Suppressor macrophage (primary cell): ENCODE measurements at places on chromosomes 1 and 21.

DNA sequence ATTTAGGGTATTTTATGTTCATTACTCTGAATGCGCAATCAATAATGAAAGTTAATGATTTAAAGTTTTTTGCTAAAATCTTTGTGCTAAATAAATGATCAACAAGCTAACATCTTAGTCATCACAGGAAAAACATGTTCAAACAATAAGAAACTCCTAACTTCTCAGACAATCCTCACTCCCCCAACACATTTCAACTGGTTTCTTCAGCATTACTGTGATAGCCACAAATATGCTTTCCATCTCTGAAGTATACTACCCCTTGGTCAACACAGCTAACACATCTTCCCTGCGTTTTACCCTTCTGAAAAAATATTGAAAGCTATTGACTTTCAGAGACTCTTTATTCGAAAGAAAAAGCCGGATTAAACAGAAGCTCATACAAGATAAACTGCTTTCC is 85.8 kb downstream of the ZNF644 start:
- no peak for DNase-seq

DNA sequence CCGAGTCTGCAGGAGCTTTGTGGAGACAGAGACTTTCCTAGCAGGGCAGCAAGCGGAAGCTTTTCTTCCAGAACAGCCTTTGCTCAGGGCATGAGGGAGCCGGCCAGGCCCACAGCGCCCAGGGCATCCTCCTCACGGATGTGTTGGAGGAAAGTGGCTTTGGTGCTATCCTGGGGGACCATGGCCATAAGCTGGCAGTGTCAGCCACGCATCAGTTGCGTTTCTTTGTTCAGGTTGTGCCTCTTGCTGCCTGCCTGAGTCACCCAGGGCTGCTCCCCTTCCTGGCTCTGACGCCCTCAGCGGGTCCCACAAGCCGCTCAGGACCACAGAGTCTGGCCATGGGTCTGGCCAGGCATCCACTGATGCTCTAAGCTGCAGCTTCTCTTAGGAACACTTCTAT is 39.6 kb upstream of the PRSS38 start:
- DNase-seq, result no peak

DNA sequence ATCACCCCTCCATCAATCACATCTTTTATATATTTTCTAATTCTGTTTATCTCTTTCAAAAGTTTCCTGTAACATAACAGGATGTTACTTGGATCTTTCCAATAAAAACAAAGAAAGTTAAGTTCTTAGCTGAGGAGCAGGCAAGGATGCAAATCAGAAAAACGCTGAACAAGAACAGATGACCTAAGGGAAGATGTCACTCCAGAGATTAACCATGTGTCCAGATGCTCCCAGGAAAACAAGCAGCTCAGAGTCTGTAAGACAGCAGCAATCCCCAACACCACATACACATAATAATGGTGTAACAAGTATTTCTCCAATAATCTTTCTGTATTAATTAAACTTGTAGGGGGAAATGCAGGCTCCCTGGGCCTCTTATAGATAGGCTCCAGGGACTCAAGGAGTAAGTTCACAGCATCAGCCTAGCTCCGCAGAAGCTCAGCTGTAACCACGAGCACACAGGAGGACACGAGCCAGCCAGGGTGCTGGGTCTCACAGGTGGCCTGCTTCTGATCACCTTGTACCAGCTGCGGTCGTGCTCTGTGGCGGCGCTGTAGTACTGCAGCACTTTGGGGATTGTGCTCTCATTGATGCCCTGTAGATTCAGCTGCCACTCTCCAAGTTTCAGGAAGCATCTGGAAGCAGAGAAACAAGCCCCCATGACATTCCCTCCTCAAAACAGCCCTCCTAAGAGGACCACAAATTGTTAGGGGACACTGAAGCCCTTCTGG is 33.1 kb upstream of the EXOSC10 start:
- DNase-seq, result no peak

- no peak for DNase-seq
These were observed 36.3 kb upstream of the RCC2 start for GRCh38 chr1:17475752-17476151.

DNA sequence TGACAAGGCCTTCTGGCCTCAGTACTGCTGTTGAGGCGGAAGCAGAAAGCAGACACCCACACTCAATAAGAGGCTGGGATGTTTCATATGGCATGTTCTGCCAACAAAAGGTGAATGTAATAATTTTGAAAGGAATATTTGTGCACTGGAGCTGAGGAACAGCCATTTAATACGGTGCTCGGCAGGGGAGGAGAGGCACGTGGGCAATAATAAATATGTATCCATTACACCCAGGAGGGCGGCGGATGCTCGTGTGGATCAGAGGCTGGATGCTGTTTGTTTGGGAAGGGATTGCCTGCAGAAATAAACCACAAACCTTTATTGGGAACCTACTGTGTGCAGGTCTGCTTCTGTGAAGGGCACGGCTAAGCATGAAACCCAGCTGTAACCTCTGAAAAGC is 92.0 kb downstream of the VWA5B1 start:
- no peak for DNase-seq

GRCh38 chr21:42209801-42210479 is 9.0 kb upstream of the ABCG1 start:
- DNase-seq, result no peak

DNA sequence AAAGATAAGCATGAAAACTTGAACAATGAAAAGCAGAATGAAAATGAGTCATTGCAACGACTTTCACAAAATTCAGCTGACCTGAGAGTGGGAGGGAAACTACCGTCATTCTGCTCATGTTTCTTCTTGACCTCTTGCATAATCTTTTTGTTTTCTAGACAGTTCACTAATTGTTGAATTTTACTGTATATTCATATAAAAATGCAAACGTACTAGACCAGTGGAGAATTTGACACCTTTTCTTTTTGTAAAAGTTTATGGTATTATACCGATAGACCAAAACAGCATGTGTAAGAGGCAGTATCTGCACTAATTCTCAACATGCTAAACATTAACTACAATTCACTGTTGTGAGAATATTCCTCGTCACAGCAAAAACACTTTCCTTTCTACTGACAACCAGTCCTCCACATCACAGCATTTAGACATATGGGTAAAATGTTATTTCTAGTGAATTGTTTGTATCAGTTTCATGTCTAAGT is 137.8 kb downstream of the GREM2 start:
- DNase-seq, result peak; percentile 3

- no peak for DNase-seq
These were observed 80.6 kb downstream of the CCDC185 start for GRCh38 chr1:223473601-223474344.

DNA sequence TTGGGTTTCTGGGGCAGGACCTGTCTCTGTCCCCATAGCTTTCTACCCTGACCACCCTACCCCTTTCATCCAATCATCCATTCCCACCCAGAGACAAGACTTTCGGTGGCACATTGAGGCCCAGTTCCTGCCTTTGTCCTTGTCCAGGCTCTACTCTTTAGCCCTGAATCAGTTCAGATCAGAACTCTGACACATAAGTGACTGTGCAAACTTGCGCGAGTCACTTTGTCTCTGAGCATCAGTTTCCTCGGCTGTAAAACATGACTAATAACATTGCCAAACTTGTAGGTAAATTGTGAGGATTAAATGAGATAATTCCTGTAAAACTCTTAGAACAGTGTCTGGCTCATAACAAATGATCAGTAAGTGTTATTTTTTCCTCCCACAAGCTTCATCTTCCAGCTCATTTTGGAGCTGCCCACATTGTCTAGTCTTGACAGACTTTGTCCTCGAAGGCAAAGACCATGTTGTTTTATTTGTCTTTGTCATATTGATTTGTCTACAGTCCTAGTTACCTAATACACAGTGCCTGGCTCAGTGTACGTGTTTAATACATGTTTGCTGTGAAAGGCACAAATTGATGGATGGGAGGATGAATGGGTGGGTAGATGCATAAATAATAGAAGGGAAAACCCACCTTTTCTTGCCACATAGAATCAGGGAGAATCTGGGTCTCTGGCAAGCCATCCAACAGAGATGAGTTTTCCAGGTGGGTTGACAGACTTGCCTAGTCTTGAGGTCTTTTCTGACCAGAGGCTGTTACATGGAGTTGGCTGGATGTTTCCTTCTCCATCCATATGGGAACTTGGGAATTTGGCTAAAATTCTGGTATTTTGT is 262.9 kb downstream of the OMA1 start:
- no peak for DNase-seq

DNA sequence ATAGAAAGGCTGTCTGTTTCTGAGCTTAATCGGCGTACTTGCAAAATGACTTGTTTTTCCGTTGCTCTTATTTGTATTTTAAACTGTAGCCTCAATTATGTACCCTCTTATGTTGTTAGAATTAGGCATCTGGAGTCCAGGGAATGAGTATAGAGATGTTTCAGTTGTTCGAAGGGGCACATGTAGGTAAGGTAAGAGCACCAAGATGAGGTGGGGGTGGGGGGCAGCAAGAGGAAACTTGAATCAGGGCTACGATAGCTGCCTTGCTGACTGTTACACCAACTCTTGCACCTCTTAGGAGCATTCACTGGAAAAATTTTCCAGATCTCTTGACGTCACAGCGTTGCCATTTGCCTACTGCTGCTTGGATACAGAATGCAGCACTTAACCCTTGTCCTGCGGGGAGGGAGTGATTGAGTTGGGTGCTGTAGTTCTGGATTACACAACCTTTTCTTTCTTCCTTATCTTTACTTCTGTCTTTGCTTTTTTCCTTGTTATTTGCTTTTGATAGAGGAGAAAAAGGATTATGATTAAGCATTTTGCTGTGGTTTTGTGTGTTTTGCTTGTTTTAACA is 3.2 kb downstream of the ATP1B1 start:
- DNase-seq, result peak; percentile 93

DNA sequence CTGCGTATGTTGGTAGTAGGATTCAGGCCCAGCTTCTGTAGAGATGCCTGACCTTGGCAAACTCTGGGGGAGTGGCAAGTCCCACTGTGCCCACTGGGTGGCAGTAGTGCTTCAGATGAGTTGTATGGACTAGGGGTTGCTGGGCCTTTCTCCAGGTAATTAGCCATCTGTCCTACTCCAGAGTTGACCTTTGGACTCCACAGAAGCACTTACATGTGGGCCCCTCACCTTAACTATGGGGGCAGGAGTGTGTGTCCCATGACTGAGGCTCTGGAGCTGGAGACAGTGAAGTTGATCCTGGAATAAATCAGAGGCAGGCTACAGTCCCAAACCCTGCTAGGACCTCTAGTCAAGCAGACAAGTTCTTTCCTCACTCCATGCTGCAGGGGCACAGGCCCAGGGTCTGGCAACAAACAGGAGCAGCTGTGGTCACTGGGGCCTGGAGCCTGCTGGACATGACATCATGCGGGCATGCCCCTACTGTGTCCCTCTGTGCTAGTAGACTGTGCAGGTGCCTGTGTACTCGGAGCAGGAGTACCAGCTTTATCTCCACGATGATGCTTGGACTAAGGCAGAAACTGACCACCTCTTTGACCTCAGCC is 4.6 kb downstream of the DMAP1 start:
- DNase-seq, result peak; percentile 74

GRCh38 chr1:243748706-243749283 is 101.2 kb downstream of the AKT3 start:
- peak; percentile 64 for DNase-seq

DNA sequence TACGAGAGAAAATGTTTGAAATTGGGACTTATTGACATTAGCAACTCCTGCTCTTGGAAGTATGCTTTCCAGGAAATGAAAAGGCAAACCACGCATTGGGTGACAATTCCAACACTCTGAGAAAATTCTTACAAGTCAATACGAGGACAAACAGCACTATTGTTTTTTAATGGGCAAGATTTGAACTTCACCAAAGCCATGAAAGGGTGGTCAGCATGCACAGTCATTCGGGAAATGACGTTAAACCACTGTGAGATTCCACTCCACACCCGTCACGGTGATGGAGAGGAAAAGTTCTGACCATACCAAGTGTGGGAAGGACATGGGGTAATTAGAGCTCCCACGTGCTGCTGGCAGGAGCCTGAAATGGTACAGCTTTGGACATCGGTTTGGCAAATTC is 12.2 kb upstream of the PRXL2B start:
- DNase-seq, result no peak

DNA sequence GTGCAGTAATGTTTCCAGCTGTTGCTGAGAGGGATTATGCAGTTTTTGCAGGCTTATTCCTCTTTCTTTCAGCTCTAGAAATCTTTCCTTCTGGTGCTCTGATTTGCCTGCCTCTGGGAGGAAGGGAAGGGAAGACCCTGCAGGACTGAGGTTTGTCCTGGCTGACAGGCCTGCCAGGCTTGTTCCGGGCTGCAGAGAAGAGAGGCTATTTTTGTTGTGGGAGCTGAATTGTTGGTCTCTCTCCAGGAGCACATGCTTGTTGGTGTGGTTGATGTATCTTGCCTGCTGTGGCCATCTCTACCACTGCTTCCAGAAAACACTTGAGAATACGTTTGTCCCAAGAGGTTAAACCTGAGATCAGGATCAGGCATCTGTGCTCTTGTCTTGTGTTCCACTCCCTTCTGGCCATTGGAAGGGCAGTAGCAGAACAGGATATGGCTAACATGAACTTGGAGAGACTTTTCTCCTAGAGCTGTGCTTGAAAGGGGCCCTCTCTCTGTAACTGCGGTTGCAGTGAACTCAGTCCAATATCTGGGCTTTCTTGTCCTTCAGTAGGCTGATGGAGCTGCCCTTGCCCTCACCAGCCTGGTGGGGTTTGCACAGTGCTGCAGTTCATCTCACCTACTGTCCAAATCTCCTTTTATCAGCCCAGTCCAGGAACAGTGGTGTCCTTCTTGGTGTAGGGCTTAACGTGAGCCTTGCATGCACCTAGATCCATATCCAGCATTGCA is 21.5 kb upstream of the SLC25A34 start:
- DNase-seq, result no peak

GRCh38 chr21:27424601-27425000 is 457.7 kb upstream of the ADAMTS5 start:
- DNase-seq, result peak; percentile 23

GRCh38 chr21:27265949-27266348 is 299.1 kb upstream of the ADAMTS5 start:
- DNase-seq, result no peak

GRCh38 chr1:248837045-248837780 is 811 bp upstream of the ZNF672 start:
- DNase-seq, result no peak

- peak; percentile 89 for DNase-seq
These were observed 16.5 kb downstream of the CTSK start for GRCh38 chr1:150791585-150791984.

GRCh38 chr1:59505596-59506028 is 208.7 kb downstream of the FGGY start:
- no peak for DNase-seq

DNA sequence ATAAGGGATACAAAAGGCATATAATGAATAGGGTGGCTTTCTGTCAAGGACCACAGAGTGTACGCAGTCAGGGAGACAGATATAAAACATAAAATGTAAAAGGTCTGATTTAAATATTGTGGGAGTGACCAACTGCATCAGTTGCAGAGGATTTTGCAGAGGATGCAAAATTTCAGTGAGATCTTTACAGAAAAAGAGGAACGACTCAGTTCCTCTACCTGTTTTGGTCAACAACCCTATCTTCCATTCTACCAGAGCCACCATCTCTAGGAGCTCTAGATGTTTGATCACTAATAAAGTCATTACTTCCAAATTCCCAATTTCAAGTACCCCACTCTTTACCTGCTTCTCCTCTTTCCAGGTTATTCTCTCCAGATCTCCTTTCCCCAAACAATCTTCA is 16.5 kb downstream of the SOD1 start:
- peak; percentile 34 for DNase-seq
